Thyroid gland (tissue), 4 donors: ENCODE measurements at places on chromosomes 7 and 10. TPM values are rescaled to one million over a fixed set of nuclear protein-coding genes. Genes with fewer than 3 reads are reported as not detected.

RTKN2 gene
- total RNA-seq = not detected

- no peak for DNase-seq
Observed at GRCh38 chr10:133143200-133143533, 16.9 kb upstream of the KNDC1 start.

DNA sequence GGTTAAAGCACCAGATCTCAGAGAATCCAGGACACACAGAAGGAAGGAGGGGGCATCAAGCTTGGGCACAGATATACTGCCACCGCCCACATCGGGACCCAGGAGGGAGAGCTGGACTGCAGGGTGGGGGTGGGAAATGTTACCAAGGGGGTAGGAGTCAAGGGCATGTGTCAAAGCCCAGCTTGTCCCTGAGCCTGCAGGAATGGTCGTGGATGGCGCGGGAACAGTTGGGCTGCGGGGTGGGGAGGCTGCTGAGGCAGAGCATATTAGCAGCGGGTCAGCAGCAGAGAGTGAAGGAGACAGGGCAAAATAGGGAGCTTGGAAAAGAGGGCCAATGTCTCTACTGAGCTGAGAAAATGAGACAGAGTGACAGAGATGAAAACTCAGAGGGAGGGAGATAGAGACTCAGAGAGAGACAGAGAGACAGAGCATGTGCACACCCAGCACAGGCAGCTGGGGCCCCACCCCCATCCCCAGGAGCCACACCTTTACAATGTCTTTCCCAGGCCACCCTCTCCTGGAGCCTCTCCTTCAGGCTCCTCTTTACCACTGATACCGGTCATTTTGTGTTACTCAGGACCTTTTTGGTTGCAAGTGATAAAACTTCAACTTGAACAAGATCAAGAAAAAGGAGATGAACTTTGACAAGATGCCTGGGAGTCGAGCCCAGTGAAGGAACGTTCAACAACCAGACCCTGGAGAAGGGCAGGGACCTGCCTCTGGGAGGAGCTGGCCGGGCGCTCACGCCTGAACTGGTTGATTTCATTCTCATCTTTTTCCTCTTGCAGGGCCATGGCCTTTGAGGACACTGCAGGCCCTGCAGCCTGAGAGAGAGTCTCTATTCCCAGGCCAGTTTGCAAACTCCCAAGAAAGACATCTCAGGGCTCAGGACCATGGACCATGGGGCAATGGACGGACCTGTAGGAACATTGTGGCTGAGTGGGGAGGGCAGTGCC lies 50.0 kb downstream of the AOC1 start:
- no peak for DNase-seq

BRAT1 gene
- 42.6 TPM for total RNA-seq

- DNase-seq = no peak
Observed at GRCh38 chr7:131532570-131533091, 23.8 kb downstream of the PODXL start.

NPC1L1 gene
- not detected for total RNA-seq

GRCh38 chr7:49783446-49783845 lies 10.0 kb downstream of the VWC2 start:
- DNase-seq = peak; percentile 62

- no peak for DNase-seq
Observed at GRCh38 chr7:132557489-132558044, 18.7 kb downstream of the PLXNA4 start.

LRRC18 gene
- total RNA-seq = not detected
